ENCODE measurements at places on chromosomes 2 and 18.

DNA sequence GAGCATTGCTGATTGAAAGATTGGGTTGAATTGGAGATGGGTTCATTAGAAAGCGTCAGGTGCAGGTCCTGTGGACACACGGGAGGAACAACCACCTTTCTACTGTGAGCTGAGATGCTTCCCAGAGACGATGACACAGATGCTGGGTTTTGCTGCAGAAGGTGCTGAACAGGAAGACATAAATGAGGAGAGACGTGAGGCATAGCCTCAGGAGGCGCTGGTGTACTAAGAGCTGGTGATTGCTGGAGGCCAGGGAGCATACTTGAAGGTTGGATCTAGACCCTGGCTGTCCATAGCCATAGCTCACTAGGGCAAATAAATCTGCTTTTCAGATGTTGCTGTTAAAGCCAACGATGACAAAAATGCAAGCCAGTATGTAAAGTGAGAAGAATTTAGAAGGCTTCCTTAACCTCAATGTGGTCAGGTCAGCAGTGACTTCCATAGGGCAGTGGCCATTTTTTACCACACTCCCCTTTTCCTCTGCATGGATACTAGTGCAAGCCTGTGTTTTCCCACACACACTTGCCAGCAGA, 153.7 kb downstream of the SOX11 start:
- no peak for DNase-seq

GRCh38 chr2:156455361-156455975, 19.3 kb downstream of the GPD2 start:
- no peak for DNase-seq

DNA sequence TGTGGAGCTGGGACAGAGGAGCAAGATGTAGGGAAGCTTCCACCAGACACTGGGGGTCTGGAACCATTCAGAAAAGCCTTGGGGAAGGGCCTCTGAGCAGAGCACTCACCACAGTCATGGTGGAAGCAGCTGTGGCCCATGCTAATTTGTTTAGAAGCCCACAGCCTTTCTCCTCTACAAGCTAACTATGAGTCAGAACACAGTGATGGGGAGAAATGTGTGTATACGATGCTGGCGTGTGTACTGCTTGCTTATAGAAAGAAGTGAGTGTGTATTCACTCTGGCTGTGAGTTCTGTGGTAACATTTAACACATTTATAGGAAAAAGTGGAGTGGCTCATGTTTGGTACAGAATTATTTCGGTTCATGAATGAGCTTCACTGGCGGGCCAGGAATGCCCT, 157.0 kb upstream of the ACAA2 start:
- DNase-seq = no peak

GRCh38 chr18:58894930-58895329, 30.3 kb downstream of the ZNF532 start:
- no peak for DNase-seq

DNA sequence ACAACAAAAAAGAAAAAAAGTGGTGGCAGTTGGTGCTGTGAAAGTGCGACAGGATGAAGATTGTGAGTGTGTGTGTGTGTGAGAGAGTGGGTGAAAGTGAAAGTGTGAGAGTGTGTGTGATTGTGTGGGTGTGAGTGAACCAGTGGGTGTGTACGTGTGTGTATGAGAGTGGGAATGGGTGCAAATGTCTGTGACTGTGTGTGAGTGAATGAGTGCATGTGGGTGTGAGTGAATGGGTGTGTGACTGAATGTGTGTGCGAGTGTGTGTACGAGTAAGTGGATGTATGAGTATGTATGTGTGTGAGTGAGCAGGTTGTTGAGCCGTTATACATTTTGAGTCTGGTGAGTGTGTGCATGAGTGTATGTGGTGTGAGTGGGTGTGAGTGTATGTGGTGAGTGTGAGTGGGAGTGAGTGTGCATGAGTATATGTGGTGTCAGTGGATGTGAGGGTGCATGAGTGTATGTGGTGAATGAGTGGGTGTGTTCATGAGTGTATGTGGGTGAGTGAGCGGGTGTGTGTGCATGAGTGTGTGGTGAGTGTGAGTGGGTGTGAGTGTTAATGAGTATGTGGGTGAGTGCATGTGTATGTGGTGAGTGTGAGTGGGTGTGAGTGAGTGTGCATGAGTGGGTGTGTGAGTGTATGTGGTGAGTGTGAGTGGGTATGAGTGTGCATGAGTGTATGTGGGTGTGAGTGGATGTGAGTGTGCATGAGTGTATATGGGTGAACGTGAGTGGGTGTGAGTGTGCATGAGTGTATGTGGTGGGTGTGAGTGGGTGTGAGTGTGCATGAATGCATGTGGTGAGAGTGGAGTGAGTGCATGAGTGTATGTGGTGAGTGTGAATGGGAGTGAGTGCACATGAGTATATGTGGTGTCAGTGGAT, 69.3 kb upstream of the HPCAL1 start:
- DNase-seq = no peak

- no peak for DNase-seq
Measured at GRCh38 chr2:105447476-105447875, 48.6 kb upstream of the FHL2 start.

GRCh38 chr2:206324869-206325268, 50.4 kb downstream of the ZDBF2 start:
- no peak for DNase-seq

DNA sequence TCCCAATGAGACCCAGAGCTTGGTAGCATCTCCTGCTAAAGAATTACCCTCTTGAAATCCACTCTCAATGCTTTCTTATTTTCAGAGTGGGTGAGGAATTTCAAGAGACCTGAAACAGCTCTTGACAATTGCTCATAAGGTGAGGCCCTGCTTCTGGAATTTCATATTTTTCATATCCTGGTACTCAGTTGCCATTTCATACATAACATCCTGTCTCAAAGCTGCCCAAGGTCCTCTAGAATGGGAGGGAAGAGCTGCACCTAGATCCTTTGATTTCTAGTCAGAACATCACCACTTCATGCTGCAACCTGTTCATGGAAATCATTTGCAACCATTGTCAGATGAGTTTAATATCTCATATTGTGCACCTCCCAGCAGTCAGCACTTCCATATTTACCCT, 404.8 kb upstream of the GALNT5 start:
- no peak for DNase-seq

Data from stimulated activated CD4-positive, alpha-beta T cell treated with anti-CD3 and anti-CD28 coated beads, Interleukin-12 subunit alpha, Interleukin-12 subunit beta, amount 100 ng/mL, for 48 hours (primary cell).